Activated naive CD4-positive, alpha-beta T cell (primary cell): ENCODE measurements at places on chromosomes 5 and 9.
A peak's percentile ranks its signal among the peaks of the same experiment; 100 is the strongest.

DNA sequence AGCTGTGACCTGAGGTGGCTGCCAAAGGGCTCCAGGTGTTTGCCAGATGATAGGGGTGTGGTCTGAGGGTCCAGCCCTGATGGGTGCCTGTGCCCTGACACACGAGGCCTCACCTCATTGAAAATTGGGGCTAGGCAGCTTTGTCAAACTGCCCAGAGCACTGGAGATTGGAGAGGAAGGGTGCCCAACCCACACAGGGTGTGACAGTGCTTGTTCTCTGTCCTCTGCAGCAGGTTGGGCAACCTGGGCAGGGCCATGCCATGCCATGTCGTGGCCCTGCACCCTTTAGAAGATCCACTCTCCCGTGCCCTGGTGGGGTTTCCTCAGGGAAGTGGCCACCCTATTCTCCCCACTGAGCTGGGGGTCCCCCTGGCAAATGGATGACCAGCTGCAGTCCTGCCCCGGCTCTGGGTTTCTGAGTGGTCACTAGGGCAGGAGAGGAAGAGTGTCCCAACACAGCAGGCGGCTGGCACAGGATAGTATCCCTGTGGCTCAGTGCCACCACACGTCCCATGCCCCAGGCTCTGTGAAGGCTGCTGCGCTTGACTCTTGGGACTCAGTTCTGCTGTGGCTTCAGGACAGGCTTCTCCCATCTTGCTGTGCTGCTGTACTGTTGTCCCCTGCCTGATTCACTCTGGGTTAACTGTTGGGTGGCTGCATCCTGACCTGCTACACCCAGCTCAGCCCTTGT lies 100.8 kb upstream of the PITX1 start:
- no peak for DNase-seq

DNA sequence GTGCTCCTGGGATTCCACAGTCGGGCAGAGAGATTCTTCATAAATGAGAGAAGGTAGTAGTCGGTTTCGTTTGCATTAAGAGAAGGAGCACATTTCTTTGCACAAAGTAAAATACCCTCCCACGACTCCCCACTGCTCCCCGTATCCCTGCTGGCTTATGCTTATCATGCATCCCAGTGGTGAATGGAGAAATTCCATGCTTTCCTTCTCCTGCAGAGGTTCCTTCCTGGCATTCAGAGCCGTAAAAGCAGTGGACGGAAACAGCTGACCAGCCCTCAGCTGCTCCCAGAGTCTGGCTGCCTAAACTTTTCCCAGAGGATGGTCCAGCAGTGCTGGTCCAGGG lies 93.1 kb downstream of the C9orf152 start:
- DNase-seq, result no peak

- DNase-seq, result no peak
Measured at GRCh38 chr9:116516456-116516855, 170.6 kb upstream of the TRIM32 start.

- no peak for DNase-seq
Measured at GRCh38 chr5:92775711-92776615, 805.1 kb downstream of the NR2F1-AS1 start.

DNA sequence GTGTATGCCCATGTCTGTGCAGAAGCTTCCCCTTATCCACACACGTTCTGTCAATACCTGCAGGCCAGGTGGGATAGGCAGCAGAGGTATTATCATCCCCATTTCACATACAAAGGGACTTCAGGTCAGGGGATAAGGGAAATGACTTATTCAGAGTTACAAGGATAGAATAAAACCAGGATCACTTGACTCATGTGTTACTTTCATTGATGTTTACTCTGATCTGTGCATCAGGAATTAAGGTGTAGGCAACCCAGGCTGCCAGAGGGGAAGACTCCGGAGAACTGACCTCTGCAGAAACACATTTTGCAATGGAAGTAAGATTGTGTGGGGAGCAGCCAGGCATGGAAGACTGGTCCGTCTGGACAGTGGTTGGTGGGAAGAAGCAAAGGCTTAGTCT lies 74.2 kb upstream of the FSTL4 start:
- DNase-seq, result no peak

DNA sequence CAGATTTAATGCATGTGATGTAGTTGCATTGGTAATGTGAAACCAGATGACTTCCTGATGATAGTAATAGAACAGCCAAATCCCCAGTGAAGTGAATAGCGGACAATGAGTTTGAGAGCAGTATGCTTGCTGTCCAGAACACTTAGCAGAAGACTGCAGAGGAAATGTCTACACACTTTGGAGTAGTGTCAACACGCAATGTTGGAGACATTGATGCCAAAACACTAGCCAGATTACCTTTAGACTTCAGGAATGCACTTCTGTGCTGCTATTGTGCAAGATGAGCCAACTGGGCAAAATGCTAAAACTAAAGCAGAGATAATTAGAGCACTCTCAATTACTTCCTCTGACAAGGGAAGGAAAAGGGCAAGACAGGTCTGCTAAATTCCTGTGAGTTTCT lies 176.7 kb downstream of the PRDM9 start:
- DNase-seq, result no peak

- no peak for DNase-seq
Measured at GRCh38 chr5:55853818-55854217, 2.7 kb downstream of the IL31RA start.

- DNase-seq, result no peak
Measured at GRCh38 chr5:3307982-3308621, 287.5 kb upstream of the IRX1 start.

GRCh38 chr9:91694081-91694870 lies 255.8 kb downstream of the ROR2 start:
- no peak for DNase-seq

- no peak for DNase-seq
Measured at GRCh38 chr9:117528225-117528624, 113.4 kb upstream of the ASTN2 start.

- no peak for DNase-seq
Measured at GRCh38 chr5:62574599-62574998, 4.0 kb upstream of the LRRC70 start.

GRCh38 chr5:138620663-138621224 lies 45.5 kb upstream of the HSPA9 start:
- no peak for DNase-seq

- DNase-seq, result no peak
Measured at GRCh38 chr5:107875833-107876232, 205.1 kb upstream of the EFNA5 start.

DNA sequence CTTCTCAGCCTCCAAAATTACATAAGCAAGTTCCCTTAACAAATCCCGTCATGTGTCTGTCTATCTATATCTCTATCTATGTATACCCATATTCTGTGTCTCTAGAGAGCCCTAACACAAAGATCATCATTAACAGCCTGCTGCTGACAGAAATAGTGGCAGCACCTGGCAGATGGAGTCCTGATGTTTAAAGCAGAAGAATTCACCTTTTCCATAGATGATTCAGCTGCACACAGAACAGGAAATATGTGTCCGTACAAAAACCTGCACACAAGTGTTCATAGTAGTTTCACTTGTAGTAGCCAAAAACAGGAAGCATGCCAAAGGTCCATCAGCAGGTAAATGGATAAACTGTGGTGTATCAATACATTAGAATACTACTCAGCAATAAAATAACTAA lies 45.0 kb upstream of the ACO1 start:
- DNase-seq, result no peak

GRCh38 chr9:123044586-123044985 lies 11.1 kb downstream of the GPR21 start:
- no peak for DNase-seq

DNA sequence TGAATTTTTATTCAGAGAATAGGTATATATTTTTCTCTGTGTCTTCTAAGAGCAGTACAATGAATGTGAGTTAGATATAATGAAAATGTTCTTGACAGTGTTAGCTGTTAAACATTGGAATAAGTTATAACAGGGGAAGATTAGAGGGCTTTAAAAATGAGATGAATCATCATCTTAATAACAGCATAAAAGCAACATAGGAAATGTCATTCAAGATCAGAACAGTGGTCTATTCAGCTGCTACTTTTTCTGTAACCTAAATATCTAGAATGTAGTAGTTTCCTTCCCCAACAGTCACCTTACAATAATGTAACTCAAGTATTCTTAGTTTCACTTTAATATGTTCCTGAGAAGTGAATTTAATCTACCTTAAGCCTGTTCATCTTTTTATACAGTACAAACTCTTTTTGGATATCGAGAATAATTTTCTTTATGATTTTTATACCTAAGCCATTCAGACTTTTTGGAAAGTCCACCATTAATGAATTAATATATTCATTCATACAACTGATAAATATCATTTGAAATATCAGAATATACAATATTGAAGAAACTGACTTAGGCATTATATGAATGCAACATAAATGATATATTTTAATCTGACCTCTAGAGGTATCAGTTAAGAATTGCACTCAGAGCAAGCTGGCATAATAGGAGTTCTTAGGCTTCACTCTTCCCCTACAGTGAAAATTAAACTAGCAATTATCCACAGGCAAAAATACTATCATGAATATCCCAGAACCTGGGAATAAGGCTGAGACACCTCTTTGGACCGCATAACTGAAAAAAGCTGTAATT lies 66.1 kb upstream of the EDIL3 start:
- DNase-seq, result no peak

DNA sequence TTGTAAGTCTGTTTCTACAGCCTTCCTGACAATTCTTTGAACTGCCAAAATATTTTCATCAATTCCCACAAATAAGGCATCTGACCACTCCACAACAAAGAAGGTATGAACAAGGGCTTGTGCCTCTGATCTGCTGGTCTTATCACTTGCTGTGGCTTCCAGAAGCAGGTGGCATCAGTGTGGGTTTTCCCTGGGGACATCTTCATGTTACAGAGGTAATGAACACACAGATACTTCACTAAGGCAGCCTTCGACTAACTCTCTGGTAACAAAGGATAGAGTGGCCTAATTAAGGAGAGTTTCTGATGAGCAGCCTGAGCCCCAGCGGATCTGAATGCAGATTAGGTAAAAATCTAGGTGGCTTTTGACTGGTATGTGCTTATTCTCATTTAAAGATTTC lies 15.2 kb upstream of the ERAP2 start:
- no peak for DNase-seq

GRCh38 chr5:79687889-79688288 lies 1.7 kb upstream of the CMYA5 start:
- DNase-seq, result no peak

DNA sequence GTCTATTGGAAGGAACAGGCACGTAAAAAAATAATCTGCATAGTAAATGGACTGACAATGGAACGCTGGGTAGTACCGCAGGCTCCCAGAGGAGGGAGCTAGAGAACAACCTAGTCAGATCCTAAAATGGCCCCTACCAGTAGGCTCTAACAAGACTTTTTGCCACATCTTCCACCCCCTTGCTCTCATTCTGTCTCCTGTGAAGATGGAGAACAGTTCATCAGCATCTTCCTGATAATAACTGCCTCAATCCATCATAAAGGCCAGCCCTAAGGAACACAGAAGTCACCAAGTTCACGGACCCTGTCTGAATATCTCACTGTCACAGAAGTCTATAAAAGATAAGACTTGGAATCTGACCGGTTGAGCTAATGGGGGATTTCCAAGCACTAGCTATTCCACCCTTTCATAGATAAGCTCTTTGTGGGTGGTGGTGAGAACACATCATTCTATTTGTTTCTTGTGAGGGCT lies 133.4 kb downstream of the SLC1A3 start:
- DNase-seq, result peak; percentile 33

DNA sequence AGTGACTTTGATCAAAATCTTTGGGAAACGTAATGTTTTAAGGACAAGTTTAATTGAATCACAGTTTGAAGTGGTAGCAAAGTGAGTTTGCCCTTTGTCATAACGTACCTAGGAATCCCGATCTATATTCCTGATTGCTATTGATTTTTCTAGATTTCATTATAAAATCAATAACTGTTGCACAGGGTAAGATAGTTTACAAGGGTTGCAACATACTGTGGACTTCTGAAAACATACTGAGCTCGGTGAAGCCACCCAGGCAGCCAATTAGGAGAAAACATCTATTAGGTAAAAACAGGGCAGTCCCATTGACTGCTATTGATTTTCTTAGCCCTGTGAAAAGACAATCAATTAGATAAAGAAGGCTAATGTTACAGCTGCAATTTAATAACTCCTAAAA lies 659.9 kb downstream of the ISL1 start:
- no peak for DNase-seq

DNA sequence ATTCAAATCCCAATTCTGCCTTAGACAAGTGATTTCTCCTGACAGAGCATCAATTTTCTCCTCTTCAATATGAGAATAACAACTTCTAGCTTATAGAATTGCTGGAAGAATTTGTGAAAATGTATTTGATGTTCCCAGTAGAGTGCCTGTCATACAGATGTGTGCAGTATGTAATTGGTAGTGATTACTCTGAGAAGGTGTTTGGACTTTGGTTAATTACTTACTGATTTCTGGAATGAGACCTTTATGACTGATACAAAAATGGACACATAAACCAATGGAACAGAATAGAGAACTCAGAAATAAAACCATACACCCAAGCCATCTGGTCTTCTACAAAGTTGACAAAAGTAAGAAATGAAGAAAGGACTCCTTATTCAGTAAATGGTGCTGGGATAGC lies 101.9 kb upstream of the TRIM32 start:
- DNase-seq, result no peak

DNA sequence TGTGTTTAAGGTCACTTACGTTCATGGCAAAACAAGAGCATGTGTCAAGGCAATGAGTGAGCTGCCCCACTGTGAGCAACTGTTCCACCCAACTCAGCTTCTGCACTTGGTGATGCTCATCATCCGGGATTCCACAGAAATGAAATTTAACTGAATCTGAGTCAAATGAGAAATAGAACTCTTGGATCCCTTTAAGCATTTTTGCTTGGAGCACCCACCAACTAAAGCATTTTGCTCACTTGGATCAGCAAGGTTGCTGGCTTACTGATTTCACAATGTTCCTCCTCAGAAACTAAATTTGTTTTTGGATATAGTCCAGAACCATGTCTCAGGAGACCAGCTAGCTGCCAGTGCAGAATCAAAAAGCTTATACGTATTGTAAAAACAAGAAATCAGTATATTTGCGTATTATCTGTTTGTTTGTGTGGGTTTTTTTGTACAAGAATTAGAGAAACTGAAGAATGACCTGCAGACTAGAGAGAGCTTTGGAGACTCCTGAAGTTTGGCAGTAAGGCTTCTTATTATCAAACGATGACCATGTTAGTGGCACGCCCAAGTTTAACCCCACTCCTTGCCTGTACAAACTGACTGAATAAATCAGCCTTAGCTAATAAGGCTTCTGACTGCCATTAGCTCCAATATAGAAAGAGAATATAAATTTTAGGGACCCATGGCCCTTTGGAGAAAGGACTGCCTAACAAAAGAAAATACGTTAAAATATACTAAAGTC lies 153.8 kb upstream of the FST start:
- no peak for DNase-seq

- DNase-seq, result no peak
Measured at GRCh38 chr9:133876144-133876543, 116.0 kb downstream of the VAV2 start.

DNA sequence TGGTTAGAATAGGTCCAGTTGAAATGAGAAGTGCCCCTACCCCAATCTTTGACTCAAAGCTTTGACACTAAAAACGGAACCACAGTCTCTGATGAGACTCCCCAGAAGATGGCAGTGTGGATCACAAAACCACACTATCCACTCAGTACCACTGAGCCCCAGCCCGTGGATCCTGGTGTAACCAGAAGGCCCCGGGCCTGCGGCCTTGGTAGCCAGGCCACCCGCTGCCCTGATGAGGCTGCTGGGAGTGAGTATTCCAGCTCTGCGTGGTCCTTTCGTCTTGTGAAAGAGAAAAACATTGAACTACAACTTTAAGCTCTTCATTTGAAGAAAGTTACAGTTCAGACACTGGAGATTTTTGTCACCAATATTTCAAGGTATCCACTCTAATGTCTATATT lies 42.2 kb upstream of the FBP1 start:
- peak; percentile 4 for DNase-seq

- DNase-seq, result no peak
Measured at GRCh38 chr5:114716955-114717354, 355.1 kb downstream of the KCNN2 start.

- no peak for DNase-seq
Measured at GRCh38 chr5:143636931-143637528, 174.9 kb upstream of the HMHB1 start.
